ENCODE measurements at places on chromosomes 12 and 14.

DNA sequence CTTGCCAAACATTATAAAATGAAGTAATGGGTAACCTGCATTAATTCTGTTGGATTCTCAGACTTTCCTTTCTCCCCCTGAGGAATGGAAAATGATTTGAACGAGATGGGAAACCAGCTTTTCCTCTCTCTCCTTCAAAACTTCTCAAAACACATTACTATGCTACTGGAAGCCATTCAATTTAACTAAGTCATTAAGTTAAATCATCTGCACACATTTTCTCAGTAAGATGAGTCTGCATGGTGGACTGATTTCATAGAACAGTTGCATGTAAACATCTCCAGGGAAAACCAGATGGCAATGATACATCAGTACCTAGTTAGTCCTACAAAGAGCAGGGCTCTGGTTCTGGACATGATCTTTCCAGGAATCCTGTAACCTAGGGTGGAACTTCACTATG, 59.9 kb downstream of the BMP4 start:
- no peak for DNase-seq

GRCh38 chr14:67068251-67068650, 121.0 kb upstream of the GARIN2 start:
- DNase-seq, result no peak

- DNase-seq, result no peak
Observed at GRCh38 chr12:96698521-96698920, 208.5 kb upstream of the NEDD1 start.

DNA sequence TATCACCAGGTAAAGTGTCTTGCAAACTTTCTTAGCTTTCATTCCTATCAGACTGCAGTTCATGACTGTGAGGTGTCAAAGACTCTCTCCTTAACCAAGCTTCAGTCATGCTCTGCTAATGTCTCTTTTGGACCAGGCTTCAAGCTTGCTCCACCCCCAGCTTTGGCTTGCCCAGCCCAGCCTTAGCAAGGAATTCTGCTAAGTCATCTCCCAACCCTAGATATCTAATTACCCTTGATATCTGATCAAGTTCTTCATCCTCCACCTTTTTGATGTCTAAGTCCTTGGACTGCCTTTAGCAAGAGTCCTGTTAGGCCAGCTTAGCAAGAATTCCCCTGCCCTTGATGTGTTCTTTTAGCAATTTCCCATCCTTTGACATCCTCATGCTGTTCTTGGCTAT, 108.9 kb upstream of the FGD4 start:
- DNase-seq, result peak; percentile 3

DNA sequence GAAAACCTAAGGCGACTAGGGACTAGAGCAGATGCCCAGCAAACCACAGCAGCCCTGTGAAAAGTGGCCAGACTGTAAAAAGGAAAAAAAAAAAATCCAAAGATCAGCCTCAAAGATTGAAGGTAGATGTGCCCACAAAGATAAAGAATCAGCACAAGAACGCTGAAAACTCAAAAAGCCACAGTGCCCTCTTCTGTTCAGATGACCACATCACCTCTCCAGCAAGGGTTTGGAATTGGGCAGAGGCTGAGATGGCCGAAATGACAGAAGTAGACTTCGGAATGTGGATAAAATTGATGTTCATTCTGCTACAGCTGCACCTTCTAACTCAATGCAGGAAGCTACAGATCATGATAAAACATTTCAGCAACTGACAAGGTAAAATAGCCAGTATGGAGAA, 154.4 kb downstream of the GPHN start:
- no peak for DNase-seq

- no peak for DNase-seq
Observed at GRCh38 chr14:61565836-61566536, 129.3 kb upstream of the HIF1A start.

- DNase-seq, result no peak
Observed at GRCh38 chr12:55067701-55068100, 47.9 kb downstream of the NEUROD4 start.

DNA sequence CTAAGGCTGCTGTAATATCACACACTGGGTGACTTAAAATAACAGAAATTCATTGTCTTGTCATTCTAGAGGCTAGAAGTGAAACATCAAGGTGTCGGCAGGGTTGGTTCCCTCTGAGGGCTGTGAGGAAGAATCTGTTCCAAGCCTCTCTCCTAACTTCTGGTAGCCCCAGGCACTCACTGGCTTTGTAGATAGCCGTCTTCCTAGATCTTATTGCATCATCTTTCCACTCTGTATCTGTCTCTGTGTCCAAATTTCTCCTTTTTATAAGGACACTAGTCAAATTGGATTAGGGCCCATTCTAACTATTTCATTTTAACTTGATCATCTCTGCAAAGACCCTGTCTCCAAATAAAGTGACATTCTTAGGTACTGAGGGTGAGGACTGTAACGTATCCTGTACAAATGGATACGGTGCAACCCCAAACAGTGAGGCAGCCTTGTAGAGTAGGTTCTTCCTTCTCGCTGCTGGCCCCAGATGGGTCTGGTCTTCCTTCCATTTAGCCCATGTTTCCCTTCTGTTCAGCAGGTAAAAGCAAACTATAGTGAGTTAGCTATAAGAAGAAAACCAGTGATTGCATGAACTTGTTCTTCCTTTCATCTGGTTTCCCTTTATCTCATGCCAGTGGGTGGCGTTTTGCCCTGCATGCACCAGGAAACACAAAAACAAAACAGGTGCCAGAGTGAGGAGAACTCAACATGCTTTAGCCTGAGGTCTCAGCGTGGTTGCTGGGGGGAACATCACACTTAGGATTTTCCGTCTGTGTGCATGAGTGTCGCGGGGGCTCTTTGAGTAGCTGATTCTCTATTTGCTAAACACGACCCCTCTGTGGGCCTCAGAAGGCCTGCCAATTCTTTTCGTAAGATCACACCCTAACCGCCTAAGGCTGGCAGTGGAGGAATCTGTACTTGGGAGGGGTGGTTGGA, 19.5 kb downstream of the TTC9 start:
- DNase-seq, result no peak

DNA sequence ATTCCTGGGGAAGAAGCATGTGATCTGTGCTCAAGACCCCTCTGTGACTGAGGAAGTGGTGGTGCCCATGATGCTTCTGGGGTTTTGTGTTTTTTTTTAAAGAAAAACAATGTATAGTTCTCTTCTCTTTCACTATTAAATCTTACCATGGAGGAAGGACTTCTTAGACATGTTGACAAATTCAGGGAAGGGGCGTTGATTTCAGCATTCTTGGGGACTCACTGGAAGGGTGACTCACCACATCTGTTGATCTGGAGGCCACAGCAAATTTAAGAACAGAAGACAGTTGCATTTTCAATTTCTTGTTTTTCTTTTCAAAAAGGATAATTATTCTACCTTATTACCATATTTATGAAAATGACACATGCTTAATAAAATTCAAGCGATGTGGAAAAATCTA, 152.9 kb upstream of the RTL1 start:
- no peak for DNase-seq

DNA sequence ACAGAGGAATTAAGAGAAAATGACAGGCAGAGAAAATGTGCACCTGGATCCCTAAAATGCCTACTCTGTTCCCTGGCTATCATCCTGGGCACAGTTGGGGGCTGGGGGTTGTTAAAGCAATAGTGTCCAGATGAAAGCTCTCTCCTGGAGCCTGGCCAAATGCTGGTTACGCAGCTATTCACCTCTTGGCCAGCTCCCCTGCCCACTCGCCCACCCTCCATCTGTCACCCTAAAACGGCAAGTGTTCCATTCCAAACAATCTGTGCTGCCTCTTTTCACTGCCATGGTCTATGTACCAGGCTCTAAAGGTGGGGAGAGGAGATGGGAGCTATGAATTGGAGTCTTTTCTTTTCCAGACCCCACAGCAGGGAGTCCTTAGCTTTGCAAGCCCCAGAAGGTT, 24.7 kb upstream of the NPFF start:
- no peak for DNase-seq

DNA sequence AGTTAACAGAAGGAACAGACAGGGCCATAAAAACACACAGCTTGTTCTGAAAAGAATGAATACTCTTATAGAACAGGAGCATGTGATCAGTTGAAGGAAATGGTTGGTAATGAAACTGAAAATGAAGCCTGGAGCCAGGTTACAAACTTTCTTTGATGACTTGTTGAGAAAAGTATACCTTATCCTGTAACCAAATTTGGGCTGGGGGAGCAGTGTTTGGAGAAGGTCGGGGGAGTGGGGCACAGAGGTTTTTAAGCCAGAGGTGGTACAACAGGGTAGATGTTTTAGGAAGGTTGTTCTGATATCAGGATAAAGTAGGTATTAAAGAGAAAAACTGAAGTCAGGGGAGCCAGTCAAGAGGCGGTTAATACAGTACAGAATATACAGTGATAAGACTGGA, 8.2 kb downstream of the GOLT1B start:
- DNase-seq, result no peak

- DNase-seq, result no peak
Observed at GRCh38 chr12:64700532-64700931, 58.7 kb downstream of the GNS start.

GRCh38 chr14:80404413-80404812, 193.1 kb upstream of the DIO2 start:
- DNase-seq, result no peak

DNA sequence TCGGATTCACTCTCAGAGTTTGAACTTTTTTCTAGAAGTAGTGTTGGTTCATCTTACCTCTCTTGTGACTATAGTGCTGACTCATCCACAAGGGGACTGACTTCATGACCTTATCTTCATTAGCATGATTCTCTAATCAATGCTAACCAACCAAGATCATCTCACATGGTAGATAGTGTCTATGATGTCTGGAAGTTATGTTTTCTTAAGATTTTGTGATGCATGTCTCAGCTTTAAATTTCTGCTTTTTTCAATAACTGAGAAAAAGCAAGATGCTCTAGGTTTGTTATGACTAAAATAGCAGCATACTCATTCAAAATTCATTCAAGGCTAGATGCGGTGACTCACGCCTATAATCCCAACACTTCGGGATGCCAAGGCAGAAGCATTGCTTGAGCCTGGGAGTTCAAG, 12.3 kb upstream of the SLC35E3 start:
- no peak for DNase-seq

- DNase-seq, result no peak
Observed at GRCh38 chr12:69252033-69252432, 12.7 kb downstream of the CPSF6 start.

GRCh38 chr14:23557521-23557920, 1.4 kb downstream of the THTPA start:
- DNase-seq, result no peak

DNA sequence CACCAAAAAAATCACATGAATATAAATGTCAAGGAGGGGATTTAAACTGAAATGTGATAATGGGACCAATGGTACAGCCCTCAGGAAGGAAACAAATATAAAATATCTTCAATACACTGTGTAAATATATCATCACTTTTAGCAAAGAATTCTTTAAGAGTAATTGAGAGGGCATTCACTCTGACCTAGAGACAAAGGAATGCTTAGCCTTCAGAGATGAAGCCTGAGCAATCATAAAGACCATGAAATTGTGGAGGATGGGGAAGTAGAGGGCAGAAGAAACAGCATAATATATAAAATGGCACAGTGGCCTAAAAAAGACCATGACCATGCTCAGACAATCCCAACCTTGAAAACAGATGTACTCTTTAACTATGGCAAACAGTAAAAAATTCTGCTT, 20.4 kb downstream of the YAF2 start:
- no peak for DNase-seq

DNA sequence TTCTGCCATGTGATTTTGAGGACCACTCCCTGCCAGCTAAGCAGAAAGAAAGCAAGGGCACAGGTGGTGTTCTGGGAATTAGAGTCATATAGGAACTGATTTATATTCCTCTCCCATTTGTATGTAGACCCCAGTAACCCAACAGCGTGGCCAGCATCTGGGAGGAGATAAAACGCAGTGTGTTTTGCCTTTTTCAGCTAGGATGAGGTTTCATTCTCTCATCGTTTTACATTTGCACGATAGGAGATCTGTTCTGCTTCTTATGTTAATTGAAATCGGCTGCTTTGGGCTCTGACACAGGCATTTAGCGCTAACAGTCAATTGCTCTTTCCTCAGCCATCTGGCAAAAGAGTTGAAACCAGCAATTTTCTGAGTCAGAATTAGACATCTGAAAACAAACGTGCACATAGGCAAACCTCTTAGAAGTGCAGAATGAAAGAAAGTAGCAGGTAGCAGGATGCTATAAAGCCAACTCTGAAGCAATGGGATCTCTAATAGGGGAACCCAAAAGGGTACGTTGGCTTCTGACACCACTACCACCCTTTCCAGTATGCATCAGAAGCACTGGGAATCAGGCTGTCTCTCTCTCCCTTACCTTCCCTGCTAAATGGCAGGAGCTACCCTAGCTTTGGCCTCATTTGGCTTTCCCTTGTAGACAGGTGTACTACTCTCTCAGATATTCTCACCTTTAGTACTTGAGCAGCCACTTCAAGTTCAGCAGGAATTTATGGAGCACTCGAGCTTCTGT, 219.1 kb downstream of the PHLDA1 start:
- peak; percentile 59 for DNase-seq

GRCh38 chr14:81565441-81566290, 32.0 kb upstream of the SEL1L start:
- peak; percentile 37 for DNase-seq

DNA sequence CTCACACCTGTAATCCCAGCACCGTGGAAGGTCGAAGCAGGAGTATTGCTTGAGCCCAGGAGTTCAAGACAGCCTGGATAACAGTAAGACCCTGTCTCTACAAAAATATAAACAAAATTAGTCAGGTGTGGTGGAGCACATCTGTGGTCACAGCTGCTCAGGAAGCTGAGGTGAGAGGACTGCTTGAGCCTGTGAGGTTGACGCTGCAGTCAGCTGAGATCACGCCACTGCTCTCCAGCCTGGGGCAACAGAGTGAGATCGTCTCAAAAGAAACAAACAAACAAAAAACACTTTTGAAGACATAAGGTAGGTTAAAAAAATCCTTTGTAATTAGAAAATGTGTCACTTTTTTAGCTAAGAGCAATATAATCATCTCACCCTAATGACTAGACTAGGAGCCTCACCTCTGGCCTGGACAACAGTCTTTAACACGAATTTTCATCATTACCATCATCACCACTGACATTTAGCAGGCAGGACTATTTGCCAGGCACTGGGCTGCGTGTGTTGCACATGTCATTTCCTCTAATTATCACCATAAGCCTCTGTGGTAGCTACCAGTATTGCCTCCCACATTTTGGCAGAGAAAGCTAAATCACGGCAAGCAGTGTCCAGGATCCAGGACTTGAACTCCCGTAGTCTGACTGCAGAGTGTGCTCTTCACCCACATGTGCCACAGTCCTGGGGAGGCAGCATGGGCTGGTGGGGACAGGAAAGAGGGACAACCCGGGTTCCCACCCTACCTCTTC, 4.6 kb upstream of the SYCP3 start:
- DNase-seq, result no peak

- DNase-seq, result no peak
Observed at GRCh38 chr12:24467226-24467625, 481.7 kb downstream of the BCAT1 start.

GRCh38 chr14:60184146-60184904, 19.1 kb upstream of the DHRS7 start:
- DNase-seq, result peak; percentile 75
